CD14-positive monocyte (primary cell): ENCODE measurements at places on chromosomes 3 and 15.

DNA sequence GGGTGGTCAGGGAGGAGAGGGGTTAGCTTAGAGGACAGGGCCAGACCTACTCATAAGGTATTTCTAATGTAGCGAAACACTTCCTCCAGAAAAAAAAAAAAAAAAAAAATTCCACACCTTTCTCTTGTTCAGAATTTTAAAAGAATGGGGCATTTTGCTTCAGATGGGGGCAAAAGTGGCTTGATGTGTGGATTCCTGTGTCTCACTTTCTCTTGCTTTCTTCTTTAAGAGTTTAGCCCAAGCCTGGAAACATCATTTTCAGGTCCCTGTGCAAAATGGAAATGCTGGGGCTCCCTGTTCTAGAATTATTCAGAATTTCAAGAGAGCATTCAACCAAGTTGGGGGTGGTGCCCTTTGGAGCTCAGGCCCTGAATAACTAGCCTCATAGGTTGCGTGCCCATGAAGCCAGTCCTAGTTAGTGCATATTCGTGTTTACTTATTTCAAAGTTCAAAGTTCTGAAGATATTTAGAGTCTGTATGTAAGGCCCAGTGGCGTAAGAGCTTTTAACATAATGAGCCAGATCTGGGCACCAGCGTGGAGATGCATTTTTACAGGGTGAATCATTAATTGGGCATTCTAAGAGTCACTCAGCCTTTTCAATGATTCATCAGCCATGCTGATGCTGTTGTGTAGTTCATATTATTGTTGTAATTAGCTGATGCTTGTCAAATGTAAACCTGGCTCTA, 104.5 kb downstream of the RPLP1 start:
- no peak for DNase-seq

DNA sequence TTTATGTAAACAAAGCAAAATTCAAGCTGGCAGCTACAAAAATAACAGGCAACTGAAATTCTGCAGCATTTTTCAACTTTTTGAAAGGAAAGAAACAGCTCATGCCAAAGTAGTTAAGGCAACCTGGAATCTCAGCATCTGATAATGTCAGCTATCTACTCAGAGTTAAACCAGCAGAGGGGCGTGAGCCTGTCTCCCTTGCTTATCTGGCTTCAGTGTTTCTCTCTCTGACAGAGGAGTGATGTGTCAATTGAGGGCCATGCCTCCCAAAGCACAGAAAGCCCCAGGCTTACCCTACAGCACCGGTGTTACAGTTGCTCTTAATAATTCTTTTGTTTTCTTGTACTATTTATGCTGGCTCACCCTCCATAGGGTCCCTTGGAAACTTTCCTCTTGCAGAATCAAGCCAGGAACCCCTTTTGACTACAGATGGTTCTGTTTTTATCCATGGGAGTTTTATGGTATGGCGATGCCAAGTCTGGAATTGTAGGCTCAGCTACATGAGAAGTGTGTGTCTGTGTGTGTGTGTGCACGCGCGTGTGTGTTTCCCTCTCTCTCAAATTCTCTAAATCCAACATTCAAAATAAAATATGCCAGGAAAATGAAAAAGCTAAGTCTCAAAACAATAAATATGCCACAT, 7.3 kb downstream of the TMEM212 start:
- no peak for DNase-seq

GRCh38 chr15:69504352-69505040, 51.9 kb downstream of the RPLP1 start:
- no peak for DNase-seq

DNA sequence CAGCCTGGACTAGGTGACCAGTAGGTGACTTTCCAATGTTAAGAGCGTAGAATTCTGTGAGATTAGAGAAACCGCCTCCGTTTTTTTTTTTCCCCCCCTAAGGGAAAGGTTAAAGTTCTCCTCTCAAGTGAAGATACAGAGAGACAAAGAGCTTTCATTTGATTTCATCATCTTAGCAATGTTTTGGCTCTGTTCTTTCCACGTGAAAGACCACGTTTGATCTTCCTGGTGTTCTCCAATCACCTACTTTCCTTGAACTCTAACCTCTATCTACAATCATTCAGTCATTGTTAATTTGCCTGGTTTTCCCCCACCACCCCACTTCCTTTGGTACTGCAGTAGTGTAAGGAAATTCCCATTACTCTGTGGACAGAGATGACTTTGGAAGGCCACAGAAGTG, 36.9 kb upstream of the CLRN1 start:
- no peak for DNase-seq

- DNase-seq, result peak; percentile 13
Observed at GRCh38 chr3:177820683-177821316, 623.5 kb upstream of the TBL1XR1 start.

DNA sequence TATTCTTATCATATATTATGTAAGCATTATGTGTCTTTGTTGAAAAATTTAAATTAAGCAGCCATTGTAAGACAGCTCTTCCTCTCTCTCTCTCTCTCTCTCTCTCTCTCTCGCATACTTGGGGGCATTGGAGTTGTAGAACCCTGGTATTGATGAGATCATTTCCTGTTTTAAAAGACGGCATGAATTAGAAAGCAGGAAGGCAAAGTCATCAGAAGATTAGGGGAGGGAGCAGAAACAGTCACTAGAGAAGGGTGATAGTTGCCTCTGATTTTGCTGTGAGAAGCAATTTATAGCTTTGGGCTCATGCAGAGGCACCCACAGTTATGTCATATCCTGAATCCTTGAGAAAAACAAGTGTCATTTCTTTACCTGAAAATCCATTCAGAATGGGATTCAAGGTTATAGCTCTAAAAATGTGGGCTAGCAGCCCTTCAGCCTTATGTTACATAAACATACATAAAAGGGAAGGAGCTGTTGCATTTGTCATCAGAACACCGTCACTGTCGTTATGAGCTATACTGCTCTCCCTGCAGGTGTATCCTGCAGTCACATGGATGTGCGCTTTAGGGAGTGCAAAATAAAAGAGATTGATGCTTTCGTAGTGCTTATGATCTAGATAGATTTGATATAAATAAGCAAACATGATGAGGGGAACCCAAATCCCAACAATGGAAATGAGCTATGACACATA, 213.8 kb downstream of the NR1D2 start:
- DNase-seq, result no peak

DNA sequence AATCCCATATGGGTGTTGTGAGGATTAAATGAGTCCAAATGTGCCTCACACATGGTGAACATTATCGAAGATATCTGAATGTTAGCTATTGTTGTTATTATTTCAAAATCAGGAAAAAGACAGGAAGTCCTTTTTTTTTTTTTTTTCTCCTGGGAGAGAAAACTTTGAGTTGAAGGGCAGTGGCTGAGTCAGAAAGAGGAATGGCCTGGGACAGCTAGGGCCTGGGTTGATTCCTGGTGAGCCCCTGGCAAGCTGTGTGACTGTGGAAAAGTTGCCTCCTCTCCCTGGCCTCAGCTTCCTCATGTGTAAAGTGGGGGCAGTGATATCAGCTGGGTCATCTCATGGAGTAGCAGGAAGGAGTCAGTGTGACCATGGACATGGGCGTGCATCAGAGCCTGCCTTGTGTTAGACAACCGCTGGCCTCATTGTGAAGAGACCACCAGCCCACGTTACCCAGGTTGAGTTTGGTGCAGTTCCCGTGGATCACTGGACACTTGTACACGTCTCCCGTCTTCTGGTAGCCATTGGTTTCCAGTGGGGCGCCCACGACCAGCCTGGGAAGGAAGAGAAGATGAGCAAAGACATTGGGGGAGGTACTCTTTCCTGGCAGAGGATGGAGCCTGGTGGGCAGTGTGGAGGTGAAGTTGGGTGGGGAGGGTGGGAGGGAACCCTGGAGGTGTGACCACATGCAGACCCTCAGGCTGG, 63.1 kb downstream of the ITGA11 start:
- no peak for DNase-seq

GRCh38 chr3:191296041-191296541, 33.1 kb upstream of the CCDC50 start:
- DNase-seq, result no peak

DNA sequence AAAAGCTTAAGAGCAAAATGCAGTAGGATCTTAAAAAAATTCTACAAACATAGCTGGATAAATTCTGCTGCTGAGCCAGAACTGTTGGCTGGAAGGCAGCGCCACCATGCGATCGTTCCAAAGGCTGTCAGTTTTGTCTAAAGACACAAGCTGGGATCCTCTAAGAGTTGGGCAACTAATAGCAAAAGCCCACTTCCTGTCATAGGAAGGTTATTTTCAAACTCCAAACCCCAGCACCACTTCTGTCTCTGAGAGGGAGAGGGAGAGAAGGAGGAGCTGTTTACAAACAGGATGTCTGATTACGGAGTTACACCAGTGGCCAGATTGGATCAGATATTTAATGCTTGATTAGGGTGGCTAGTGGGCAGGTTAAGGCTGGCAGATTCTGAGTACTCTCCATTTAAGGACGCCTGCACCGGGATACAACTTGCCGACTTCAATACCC, 44.0 kb downstream of the EIF4E3 start:
- peak; percentile 48 for DNase-seq

DNA sequence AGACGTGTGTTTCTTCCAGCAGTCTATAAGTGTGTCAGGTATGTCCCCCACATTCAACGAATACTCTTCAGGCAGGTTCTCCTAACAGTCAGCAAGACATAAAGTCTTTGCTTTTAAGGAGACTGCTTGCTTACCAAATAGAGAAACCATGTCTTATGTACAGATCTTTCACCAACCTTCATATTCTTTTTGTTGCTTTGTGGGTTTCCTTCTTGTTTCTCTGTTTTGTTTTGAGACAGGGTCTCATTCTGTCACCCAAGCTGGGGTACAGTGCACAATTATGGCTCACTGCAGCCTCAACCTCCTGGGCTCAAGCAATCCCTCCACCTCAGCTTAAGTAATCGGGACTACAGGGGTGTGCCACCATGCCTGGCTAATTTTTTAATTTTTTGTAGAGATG, 14.3 kb downstream of the DYNC1LI1 start:
- DNase-seq, result no peak

GRCh38 chr3:172711454-172711795, 558 bp upstream of the NCEH1 start:
- DNase-seq, result peak; percentile 76

DNA sequence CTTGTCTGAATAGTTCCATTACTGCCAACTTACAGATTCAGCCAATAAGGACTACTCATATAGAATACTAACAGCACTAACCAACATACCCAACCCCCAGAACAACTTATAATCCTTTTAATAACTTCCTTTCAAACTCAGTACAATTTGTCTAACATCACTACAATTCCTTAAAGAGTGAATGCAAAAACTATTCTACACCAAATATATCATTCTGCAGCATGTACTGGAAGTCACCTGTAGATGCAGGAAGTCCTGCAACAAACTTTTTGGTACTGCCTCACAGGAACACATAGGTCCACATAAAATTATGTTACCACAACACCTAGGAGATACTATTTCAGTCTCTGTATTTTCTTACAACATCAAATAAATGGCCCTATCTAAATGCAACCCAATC, 2.1 kb downstream of the CCNL1 start:
- no peak for DNase-seq

- peak; percentile 66 for DNase-seq
Observed at GRCh38 chr3:138907539-138907938, 39.4 kb downstream of the FOXL2 start.

DNA sequence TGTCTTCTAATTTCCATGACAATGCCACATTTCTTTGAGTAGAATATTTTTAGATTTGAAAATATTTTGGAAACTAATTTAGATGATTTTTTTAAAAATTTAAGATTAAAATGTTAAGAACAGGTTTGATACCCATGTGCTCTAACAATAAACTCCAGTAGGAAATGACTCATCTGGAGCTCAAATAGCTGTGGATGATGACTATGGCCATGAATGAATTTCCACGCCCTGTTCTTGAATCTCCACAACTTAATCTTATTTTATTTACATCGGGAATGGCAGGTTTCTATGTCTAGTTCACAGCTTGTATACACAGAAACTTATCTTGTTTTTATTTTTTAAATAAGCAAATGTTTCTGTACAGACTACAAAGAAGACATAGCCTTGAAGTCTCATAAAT, 726.8 kb downstream of the NAALADL2 start:
- no peak for DNase-seq

DNA sequence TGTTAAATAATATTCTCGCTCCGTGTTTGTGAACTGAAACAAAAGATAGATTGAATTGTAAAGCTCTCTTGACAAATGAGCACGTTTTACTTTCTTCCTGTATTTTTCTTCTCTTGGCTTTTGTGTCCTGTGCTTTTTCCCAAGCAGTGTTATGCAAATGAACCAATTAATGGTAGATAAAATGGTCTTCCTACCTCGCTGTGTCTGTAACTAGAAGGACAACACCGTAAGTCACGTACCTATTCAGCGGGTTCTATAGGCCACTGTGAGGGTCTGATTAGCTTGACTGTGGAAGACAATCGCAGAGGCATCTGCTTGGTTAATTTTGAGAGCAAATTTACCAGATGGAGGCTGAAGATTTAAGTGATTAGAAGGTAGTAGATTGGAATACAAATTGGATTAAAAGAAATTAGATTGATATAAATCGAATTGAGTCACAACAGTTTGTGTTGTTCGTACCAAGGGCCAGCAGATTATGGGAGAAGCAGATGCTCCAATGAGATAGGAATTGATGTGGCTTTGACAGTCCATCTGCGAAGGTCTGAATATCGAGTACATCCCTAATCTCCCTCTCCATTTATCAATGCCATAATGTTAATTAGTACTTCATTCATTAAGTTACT, 40.2 kb downstream of the ROBO2 start:
- no peak for DNase-seq

DNA sequence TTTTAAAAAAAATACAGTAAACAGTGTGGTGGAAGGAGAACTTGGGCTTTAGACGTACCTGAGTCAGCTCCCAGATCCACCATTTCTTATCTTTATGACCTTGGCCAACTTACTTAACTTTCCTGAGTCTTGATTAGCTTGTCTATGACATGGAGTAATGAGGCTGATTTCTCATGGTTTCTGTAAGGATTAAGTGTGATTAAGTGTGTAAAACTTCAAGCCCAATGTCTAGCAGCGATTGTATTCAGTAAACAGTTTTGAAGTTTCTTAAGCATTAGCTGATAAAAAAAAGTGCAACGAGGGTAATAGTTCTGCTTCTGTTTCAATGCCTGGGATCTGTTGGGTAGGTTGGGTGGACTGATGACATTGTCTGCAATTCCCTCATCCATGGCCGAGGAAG, 10.8 kb downstream of the TRPM1 start:
- no peak for DNase-seq

DNA sequence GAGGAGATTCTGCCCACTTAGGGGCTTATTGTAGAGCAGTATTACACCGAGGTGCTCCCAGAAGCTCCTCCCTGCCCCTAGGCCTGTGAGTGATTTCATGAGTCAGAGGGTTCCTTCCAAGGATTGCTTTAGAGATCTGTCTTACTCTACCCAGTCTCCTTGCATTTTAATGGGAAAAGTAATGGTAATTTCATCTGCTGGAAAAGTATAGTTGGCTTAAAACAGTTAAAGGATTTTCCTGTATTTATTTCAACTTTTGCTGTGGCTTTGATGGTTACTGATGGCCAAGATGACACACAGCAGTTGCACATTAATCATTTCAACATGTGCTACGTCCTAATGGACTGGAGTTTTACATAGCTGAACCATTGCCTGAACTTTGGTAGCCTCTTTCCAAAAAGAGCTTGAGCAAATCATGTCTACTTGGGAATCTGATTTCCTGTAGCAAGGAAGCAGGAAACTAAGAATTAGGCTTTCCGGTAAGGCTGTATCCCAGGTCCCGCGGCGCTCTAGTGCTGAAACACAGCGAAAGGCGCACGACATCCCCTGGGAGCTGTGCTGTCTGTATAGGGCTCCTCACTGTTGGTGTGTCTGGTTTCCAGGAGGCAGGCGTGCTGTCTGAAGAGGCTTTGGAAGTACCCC, 9.2 kb upstream of the PGPEP1L start:
- DNase-seq, result peak; percentile 15

GRCh38 chr3:83524901-83525300, 1433.9 kb upstream of the CADM2 start:
- DNase-seq, result no peak
